ENCODE measurements at places on chromosomes 7 and 10. TPM values are rescaled to one million over a fixed set of nuclear protein-coding genes. Genes with fewer than 3 reads are reported as not detected.

The COBL gene
- not detected for total RNA-seq

The MSMB gene
- total RNA-seq = not detected

The ZNF777 gene
- total RNA-seq = 10.4 TPM

- no peak for DNase-seq
Observed at GRCh38 chr7:562789-563628, 43.4 kb upstream of the PDGFA start.

GRCh38 chr10:103541616-103542015 lies 48.1 kb downstream of the NEURL1 start:
- DNase-seq = no peak

DNA sequence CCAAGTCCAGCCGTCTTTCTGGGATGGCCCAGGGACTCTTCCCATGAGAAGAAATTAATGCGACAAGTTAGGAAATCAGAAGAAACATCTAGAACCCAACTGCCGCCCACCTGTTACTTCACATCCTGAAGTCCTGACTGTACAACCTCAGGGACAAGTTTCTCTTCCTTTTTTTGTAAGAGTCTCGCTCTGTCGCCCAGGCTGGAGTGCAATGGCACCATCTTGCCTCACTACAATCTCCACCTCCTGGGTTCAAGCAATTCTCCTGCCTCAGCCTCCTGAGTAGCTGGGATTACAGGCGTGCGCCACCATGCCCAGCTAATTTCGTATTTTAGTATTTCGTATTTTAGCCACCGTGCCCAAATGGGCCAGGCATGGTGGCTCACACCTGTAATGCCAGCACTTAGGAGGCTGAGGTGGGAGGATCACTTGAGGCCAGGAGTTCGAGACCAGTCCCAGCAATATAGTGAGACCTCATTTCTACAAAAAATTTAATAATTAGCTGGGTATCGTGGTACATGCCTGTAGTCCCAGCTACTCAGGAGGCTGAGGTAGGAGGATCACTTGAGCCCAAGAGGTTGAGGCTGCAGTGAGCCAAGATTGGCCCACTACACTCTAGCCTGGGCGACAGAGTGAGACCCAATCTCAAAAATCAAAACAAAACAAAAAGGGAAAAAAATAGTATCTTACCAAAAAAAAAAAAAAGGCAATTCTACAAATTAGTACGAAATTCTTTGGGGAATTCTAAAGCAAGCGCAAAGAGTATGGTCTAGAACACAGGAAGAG lies 20.8 kb downstream of the LAT2 start:
- DNase-seq = peak; percentile 68

DNA sequence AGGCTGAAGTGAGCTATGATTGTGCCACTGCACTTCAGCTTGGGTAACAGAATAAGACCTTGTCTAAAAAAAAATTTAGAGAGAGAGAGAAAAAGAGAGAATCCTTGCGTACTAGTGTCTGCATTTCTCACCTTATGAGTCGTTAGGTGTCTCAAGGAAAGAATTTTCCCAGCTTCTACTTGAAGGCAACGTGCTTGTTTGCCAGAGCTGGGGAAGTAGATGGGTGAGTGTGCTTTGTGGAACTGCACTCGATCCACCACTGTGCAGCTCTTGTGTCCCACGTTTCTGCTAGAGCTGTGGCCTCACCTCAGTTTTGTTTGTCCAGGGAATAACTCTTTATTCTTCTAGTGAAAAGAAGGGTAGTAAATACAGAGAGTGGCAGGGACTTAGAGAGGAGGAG lies 38.9 kb downstream of the HDAC9 start:
- no peak for DNase-seq

- no peak for DNase-seq
Observed at GRCh38 chr7:157361537-157361936, 24.7 kb downstream of the DNAJB6 start.

DNA sequence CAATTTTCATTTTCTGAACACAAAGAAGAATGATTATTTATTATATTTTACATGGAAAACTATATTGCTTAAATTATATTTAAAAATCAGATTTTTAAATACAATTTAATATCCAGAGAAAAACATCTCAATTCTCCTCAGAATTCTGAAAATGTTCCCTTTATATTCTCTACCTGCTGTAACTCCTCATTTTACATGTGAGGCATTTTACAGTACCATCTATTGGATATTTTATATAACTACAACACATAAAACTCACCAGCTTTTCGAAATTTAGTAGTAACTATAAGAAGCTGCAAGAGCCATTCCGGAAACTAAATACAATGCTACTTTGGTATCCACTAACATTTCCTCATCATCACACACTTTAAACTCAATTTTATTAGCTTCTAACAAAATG lies 264.6 kb downstream of the DGKB start:
- no peak for DNase-seq

- DNase-seq = no peak
Observed at GRCh38 chr7:1163121-1163520, 3.1 kb upstream of the ZFAND2A start.

DNA sequence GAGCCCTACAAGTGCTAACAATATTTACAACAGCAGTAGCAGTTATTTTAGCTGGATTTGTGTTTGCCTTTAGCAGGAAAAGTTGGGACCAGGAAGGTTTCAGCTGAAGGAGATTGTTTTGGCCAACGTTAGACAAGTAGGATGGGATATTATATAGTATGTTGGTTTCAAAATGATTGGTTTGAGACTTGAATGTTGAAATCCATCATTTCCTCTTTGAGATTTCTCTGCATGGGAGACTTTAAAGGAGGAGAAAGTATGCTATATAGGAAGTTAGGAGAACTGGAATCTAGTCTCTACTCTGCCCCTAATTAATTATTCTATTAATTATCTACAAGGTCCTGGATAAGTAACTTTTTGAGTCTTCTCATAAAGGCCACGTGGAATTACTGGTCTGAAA lies 263.8 kb downstream of the PTEN start:
- DNase-seq = no peak

DNA sequence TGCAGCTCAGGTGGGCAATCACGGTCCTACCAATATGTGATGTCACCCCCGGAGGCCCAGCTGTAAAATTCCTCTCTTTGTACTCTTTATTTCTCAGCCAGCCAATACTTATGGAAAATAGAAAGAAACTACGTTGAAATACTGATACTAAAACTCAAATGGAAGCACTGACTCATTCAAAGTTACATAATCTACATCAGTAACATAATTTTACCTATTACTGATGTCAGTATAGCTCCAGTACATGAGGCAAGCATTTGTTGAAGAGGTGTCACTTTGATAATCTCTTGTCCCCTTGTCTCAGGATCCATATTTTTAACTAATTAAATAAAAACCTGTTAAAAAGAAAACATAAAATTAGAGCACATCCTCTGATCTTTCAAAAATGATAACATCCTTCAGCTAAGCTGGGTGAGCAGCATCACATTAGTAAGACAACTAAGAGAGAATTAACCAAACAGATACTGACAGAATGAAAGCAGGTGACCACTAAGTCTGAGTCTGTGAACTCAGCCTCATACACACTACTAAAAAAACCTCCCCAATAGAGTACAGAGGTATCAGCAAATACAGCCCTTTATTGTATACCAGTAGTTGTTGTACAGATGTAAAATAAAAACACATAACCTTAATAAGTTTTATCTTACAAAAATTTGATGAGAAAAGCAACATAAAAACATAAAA lies 17.6 kb downstream of the SLC25A40 start:
- no peak for DNase-seq

GRCh38 chr7:111392294-111392693 lies 170.0 kb downstream of the IMMP2L start:
- no peak for DNase-seq

Measured in OCI-LY7 (cell line).